Esophagus mucosa (tissue), 1 donor: ENCODE measurements at places on chromosomes 2 and 18.

- no peak for ATAC-seq
These were observed 75.2 kb upstream of the RNU4ATAC start for GRCh38 chr2:121455446-121455845.

DNA sequence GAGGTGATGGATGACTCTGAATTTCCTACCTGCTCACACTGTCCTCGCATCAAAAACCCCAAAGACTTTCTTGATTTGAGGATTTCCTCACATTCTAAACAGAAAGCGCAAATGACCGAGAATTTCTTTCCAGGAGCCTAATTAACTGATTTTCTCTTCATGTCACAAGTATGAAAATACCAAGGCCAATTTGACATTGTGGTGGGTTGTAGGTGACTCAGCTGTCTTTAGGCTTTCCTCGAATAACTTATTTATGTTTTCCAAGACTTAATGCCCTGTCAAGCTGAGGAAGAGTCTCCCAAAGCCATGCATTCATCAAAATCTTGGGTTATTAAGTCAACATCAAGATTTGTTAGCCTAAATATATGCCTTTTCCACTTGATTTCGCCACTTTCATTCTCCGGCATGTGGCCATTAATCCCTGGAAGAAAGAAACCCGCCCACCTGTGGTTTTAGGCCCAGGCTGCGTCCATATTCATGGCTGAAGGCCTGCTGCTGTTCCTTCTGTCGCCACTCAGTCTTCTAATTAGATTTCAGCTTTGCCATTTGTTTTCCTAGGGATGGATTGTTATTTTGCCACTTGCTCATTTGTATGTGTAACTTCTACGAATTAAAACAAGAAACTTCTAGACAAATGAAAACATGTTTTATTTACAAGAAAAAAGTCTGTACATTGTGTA, 84.9 kb downstream of the ST6GAL2 start:
- ATAC-seq, result no peak

DNA sequence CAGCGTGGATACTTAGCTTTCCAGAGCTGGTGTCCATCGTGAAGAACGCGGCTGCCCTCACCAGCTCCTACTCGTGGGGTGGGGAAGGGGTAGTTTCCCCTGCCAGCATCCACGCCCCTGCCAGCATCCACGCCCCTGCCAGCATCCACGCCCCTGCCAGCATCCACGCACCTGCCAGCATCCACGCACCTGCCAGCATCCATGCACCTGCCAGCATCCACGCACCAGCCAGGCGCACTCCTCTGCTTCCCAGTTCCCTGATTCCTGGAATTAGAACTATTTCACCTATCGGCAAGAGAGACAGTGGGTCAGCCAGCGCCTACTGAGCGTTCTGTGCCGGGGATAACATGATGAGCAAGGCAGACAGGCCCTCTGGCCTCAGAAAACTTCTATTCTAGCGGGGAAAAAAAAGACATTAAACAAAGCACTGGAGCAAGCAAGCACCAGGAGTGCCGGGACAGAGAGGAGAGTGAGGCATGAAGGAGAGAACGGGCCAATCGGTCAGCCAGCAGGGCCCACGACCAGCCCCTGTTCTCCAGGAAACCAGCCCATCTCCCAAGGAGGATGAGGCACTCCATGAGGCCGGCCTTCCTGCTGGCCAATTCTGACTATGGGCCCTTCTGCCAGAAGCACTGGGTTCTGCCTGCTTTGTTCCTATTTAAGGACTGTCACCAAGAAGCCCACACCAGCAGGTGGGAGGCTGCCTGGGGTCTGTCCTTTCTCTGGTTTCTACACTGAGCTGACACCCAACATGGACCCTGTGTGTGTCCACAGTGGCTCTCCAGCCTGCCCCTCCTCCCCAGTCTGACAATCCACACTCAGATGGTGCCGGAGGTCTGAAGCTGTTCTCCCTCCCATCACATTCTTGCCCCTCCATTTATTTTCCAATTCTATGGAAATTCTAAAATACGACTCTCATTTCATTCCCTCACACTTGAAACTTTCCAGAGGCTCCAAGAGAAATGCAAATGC, 78.4 kb upstream of the SALL3 start:
- no peak for ATAC-seq

DNA sequence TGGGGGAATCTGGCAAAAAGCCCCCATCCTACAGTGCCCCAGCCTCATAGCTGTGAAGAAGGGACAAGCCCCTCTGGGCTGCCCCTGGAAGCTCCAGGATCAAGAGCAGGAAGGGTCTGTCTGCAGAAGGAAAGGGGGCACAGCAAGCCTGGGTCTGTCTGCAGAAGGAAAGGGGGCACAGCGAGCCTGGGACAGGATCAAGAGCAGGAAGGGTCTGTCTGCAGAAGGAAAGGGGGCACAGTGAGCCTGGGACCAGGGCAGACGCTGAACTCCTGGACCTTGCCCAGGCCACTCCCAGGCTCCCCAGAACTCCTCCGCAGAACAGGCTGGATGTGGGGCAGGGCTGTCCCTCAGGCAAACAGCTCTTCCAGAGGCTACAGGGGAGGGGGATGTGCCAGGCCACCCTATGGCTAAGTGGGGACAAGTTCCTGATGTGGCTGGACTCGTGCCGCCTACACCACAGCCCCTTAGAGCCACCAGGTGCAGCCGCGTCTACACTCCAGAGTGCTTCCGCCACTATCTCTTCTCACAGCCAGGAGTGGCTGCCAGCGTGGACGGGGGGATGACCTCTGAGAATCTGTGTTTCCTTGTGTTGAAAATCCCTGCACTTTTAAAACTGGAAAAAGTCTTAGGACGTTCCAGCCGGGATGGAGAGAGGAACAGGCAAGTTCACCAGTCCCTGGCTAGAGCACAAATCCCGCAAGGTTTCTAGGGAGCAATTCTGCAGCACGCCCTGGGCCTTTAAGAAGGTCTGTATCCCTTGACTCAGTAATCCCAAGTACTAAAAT, 20.8 kb downstream of the KIF1A start:
- ATAC-seq, result no peak

- ATAC-seq, result no peak
These were observed 598.2 kb upstream of the SYT4 start for GRCh38 chr18:43875511-43875910.

DNA sequence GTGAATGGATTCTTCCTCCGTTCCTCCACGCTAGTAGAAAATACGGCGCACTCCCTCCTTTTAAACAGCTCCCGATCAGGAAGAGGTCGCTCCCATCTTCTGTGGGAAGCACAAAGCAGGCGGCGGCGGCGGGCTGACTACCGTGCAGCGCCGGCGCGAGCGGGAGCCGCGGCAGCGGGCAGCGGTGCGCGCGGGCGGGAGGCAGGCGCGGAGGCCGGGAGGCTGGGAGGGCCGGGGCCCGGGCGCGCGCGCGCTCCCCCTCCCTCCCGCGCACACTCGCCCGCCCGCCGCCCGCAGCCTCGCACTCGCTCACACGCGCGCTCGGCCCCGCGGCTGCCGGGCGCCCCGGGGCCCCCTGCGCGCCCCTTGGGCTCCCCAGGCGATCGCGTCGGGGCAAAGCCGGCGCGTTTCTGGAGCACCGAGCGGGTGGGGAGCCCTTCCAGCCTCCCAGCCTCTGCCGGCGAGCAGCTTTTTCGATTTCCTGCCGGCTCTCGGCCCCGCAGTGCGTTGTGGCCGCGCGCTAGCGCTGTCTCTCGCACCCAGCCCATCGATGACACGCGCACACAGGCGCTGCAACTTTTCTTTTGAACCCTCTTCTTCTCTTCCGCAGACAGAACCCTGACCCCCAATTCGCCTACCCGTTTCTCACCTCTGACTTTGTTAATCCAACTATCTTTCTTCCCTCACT, at the start of gene SLC8A1:
SLC8A1 (minus strand) TSS at position 173 of the 688 bp plus-strand sequence.
- ATAC-seq, result peak; percentile 42

- ATAC-seq, result peak; percentile 68
These were observed 5.4 kb upstream of the SATB2 start for GRCh38 chr2:199462956-199463692.

GRCh38 chr2:231418820-231419640, 23.5 kb downstream of the B3GNT7 start:
- ATAC-seq, result no peak

DNA sequence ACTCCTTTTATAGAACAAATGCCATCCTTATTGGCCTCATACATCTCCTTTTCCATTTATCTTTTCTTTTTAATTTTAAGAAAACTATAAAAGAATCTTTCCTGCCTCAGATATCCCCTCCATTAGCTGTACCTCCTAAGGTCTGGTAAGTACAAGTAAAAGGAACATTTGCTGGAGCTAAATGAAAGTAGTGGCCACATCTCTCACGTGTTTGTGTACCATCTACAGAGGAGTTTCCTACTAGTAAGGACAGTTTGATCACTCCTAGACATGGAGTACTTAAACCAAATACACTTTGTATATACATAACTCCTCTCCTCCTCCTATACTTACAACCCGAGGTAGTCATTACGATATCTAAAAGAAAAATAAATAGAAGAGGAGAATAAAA, 504.8 kb downstream of the LRRTM4 start:
- ATAC-seq, result no peak

DNA sequence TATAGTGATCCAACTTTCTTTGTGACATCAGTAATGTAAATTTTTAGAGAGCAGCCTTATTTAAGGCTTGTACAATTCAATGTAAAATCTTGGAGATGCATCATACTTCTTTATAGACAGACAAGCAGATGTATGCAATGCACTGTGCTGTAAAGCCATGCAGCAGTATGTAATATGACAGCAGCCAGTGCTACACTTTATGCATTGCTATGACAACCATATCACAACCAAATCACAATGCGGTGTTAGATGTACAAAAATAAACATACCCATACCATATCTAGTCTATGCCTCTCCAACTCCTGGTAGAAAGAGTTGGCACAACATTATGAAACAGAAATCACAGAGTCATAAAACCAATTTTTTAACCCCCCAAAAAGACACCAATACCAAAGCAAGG, 110.3 kb upstream of the WDSUB1 start:
- ATAC-seq, result no peak

GRCh38 chr2:2787301-2787907, 456.3 kb upstream of the MYT1L start:
- no peak for ATAC-seq

GRCh38 chr2:233129351-233129978, 69.3 kb downstream of the INPP5D start:
- no peak for ATAC-seq

DNA sequence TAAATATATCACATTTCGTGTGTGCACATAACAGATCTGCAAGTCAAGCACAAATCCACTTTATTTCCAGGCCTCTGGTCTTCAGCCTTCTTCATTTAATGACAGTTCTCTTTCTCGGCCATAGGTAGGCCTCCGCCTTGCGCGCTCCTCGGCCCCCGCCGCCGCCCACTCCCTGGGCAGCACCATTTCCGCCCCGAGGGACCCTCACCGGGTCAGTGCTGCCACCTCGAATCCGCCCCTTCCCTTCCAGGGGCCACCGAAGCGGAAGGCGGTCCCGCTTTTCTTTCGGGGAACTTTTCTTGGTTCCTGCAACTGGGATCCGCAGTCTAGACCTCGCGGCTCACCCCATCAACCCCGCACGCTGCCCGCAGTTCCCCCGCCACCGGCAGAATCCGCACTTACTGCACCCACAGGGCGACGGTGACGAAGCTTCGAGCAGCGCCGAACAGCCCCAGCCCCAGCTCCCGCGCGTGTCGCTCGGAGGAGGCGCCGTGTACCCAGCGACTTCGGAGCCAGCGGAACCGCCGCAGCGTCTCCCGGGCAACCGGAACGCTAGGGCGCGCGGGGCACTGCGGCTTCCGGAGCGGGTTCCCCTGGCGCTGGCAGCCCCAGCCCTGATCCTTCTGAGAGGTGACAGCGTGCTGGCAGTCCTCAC, at the start of gene CDKL4:
CDKL4 (minus strand) TSS at position 502 of the 655 bp plus-strand sequence.
- peak; percentile 28 for ATAC-seq

DNA sequence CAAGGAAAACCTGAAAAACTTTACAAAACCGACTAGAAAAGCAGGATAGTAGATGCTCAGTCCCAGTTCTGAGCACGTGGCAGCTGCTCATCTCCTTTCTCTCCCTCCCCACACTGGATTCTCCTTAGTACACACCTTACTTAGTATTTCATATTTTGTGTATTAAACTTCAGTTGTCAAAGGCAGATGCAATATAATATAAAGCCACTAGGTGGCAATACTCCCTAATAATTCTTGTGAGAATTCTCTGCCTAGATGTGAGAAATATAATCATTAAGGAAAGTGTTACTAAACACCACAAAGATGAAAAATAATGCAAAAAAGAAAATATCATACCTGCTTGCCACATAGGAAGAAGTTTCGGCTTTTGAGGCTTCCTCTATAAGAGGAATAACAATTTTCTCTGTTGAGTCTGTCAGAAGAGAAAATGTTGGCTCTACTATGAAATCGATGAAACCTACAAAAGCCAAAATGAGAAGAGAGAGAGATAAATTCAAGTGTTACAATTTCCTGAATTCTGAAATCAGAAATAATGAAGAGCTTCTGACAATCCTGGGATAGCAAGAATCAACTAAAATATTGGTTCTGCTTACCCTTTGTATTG, 200.6 kb downstream of the PPP1R1C start:
- ATAC-seq, result peak; percentile 46

GRCh38 chr2:58875436-58875835, 634.3 kb upstream of the FANCL start:
- ATAC-seq, result no peak

- ATAC-seq, result no peak
These were observed 16.3 kb upstream of the HPCAL1 start for GRCh38 chr2:10286216-10287037.

- ATAC-seq, result no peak
These were observed 10.7 kb upstream of the DYNC2LI1 start for GRCh38 chr2:43763091-43763490.

DNA sequence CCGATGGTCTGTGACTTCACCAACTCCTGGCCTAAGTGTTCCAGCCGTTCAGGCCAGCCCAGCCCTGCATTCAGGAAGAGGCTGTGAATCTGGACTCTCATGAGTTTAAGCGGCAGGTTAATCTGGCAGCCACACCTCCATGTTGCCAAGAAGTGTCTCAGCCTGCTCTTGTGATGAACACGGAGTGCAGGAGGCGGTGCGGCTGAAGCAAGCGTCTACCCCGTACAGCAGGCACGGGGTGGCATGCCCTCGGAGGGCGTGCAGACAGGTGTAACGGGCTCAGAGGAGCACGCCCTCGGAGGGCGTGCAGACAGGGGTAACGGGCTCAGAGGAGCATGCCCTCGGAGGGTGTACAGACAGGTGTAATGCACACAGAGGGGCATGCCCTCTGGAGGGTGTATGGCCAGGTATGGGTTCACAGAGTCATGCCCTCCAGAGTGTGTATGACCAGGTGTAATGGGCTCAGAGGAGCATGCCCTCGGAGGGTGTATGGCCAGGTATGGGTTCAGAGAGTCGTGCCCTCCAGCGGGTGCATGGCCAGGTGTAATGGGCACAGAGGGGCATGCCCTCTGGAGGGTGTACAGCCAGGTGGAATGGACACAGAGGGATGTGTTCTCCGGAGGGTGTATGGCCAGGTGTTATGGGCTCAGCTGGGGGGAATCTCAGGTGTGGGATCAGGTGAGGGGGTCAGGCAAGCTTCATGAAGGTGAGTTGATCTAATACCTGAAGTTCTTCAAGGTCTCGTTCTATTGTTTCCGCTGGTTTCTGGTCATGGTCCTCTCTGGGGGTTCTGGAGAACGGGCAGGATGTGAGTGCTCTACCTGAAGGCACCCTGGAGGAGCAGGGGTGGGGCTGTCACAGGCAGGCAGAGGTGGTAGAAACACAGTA, 22.6 kb downstream of the CROCC2 start:
- peak; percentile 70 for ATAC-seq

- ATAC-seq, result no peak
These were observed 2.7 kb downstream of the BMPR2 start for GRCh38 chr2:202378662-202379358.
